Activated CD8-positive, alpha-beta memory T cell treated with anti-CD3 and anti-CD28 coated beads, Interleukin-2, amount 50 U/mL, for 4 hours (primary cell): ENCODE measurements at places on chromosomes 12 and 14.

GRCh38 chr12:73413051-73413450 lies 1124.6 kb upstream of the ATXN7L3B start:
- no peak for DNase-seq

GRCh38 chr14:25215607-25216006 lies 165.7 kb upstream of the STXBP6 start:
- DNase-seq, result no peak

- DNase-seq, result no peak
Measured at GRCh38 chr14:25103271-25103670, 53.3 kb upstream of the STXBP6 start.

DNA sequence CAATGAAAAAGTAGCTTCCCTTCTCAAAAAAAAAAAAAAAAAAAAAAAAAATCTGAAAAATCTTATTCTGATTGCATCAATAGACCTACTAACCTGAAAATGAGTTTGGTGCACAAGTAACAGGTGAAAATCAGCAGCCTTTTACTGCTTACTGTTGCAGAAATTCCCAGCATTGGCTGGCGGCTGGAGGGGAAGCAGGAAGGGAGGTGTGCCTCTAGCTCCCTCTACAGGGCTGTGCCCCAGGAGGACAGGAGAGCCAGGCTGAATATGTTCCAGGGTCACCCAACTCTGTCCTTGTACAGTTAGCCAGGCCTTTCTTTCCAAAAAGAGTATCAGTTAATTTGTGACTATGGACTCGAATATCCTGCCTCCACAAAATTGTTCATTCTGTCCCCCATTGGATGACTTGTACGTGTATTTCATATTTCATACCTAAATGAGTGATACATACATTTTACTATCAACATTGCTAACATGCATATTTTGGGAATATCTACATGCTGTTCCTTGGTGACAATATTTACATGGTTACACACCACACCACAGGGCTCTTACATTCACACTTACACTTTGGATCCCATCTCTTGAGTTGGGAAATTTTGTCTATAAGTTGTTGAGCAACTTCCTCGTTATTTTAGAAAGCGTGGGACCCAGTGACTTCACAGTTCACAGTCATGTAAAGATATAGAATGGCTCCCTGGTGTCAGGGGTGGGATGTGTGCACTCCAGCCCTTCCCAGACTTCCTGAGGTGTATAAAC lies 124.8 kb downstream of the SAMD4A start:
- DNase-seq, result peak; percentile 46

- DNase-seq, result no peak
Measured at GRCh38 chr12:63410197-63410596, 258.1 kb downstream of the DPY19L2 start.

GRCh38 chr14:59358102-59358501 lies 107.1 kb downstream of the GPR135 start:
- no peak for DNase-seq

DNA sequence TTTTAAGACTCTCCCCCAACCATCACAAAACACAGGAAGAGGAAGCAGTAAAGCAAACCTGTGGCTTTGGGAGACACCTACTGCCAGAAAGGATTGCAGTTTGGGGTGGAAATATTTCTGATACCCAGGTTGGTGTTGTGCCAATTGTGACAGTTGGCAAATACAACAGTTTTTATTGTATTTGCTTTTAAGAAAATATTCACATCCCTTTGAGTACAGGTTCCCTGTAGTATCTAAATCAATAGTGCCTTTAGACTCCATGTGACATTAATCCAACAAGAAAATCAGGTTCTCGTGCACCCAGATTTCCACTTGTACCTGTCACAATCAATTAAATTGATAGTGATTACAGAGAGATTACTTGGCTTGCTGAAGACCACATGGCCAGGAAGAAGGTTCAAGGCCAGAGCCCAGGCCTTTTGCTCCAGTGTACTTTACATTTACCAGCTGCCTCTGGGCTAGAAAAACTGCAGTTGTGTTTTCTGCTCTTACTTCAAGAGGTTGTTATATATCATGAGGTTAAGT lies 361.2 kb downstream of the ATP23 start:
- DNase-seq, result no peak

DNA sequence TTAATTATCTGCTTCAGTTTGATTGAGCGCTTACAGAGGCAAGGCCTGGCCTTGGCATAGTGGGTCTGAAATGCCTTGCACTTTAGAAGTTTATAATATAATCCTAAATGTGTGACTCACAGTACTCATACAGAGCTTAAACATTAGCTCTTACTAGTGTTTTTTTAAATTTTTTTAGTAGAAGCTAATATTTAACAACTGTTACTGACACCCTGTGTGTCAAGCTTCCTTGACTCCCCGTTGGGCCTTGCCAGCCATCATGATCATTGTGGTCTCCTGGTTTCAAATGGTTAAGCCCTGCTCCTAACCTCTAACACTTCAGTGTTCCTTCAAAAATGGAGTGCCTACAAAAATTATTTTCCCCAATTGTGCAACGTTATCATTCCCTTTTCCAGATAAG lies 126.9 kb downstream of the GALC start:
- DNase-seq, result no peak

GRCh38 chr14:55416866-55417265 lies 5.2 kb upstream of the ATG14 start:
- no peak for DNase-seq

DNA sequence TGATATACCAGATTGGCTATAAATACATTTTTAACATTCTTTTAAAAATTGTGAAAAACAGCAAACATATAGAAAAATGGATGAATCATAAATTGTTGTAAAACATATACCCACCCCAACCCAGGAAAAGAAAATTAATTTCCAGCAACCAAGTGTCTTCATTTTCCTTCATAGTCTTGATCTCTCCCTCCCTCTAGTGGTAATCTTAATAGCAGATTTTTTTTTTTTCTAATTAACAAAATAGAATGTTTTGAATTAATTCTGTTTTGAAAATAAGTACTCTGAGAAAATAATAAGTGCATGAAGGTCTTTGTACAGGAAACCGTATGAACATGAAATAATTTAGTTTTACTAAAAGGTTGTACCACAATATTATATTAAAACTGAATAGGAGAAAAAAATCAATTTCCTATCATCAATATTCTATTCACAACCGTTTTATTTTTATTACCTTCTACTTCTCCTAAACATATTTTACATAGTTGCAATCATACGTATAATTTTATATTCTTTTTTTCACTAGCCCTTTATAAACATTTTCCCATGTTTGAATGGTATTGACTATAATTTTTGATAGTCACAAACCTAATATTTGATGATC lies 7.0 kb downstream of the ETNK1 start:
- no peak for DNase-seq

GRCh38 chr14:36944307-36945010 lies 227.9 kb downstream of the SLC25A21 start:
- DNase-seq, result no peak

DNA sequence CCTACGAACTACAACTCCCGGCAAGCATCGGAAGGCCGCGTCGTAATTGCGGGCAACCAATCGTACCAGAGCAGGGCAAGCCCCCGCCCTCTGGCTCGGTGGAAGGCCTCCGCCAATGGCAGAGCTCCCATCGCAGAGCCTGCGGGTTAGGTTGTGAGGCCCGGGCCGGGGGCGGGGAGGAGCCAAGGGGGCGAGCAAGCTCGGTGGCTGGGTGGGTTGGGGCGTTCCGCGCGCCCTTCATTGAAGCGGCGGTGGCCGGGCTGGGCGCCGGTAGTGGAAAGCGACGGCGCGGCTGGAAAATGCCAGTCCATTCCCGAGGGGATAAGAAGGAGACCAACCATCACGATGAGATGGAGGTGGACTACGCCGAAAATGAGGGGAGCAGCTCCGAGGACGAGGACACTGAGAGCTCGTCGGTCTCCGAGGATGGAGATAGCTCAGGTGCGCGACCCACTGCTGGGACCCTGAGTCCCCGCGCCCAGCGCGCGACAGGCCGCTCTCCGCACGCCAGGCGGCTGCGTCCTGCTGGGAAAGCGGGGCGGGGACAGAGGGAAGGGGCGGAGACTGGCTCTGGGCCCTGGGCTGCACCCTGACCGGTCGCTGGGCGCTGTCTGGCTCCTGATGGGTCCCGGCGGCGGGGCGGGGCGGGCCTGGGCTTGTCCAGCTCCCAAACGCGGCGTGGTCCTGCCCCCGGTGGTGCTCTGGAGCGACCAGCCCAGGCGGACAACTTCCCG lies at the start of gene BRMS1L:
Gene BRMS1L, plus strand, starts transcription at position 121 of the 734 bp plus-strand sequence. Its CDS starts 179 bp downstream, at position 300.
- DNase-seq, result peak; percentile 96

GRCh38 chr14:69034612-69035262 lies 55.6 kb upstream of the ACTN1 start:
- DNase-seq, result no peak

GRCh38 chr14:58829594-58829993 lies 191.8 kb downstream of the DACT1 start:
- DNase-seq, result no peak

DNA sequence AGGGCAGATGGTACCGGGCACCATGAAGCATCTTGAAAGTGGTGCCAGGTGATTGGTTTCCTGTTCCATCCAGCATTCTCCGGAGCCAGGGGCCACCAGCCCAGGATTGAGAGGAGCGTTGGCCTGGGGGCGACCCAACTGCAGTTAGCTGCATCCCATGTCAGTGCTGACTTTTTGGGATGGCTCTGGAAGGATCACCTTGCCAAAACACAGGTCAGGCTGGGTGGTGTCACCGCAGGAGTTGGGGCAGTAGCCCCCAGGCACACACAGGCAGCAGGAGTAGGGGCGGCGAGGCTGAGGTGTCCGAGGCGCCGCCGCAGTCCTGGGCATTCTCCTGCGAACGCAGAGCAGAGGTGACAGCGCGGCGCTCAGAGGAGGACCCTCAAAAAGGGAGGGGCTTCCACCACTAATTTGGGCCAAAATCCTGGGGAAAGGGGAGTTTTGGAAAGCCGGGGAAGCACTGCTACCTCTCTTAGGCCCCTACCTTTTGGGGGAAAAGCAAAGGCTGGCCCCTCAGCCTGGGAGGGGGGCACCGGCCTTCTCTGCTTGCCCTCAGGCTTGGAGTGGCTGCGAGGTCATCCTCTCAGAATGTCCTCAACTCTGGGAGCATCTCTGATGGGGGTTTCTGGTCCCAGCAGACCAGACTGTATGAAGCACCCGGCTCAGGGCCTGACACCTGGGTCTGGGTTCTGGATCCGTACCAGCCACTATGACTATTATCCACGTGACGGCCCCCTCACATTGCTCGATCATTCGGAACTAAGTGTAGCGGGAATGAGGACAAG lies 26.7 kb upstream of the LRTM2 start:
- no peak for DNase-seq

GRCh38 chr12:91383099-91383498 lies 200.5 kb upstream of the DCN start:
- no peak for DNase-seq

- DNase-seq, result peak; percentile 76
Measured at GRCh38 chr14:96741151-96741977, 55.8 kb upstream of the VRK1 start.

- no peak for DNase-seq
Measured at GRCh38 chr12:47894652-47895051, 10.1 kb downstream of the VDR start.

DNA sequence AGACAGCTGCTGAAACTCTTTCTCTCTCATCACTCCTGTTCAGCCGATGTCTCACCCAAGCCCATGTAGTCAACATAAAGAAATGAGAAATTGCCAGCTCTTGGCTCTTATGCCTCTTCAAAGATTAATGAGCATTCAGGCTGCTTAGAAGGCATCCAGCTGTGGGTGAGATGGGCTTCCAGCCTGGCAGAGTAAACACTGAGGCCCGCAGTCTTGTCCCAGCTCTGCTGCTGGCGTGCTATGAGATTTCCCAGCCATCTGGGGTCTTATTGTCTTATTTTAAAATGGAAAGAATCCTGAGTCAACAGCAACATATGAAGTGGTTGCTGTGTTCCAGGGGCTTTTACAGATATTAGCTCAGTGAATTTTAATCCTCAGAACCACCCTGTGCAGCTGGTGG lies 12.6 kb downstream of the RXYLT1 start:
- DNase-seq, result no peak

- DNase-seq, result no peak
Measured at GRCh38 chr14:71121711-71122110, 214.5 kb downstream of the PCNX1 start.

GRCh38 chr12:21296751-21297406 lies 37.8 kb downstream of the SLCO1A2 start:
- no peak for DNase-seq

DNA sequence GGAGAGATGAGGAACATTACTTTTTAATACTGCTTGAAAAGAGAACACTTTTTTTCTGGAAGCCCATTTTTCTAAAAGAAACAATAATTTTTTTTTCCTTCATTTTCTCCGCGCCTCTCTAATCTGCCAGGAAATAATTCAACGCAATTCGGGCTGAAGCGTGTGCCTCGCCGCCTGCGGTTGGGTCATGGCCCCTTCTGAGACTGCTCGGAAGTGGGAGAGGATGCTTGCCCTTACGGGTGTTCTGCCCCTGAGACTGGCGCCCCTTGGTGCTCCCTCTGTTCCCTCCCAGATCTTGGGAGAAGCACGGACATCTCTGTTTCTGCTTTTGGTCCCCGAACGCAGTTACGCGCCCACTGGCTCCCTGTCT lies 332 bp upstream of the TBC1D30 start:
- no peak for DNase-seq

DNA sequence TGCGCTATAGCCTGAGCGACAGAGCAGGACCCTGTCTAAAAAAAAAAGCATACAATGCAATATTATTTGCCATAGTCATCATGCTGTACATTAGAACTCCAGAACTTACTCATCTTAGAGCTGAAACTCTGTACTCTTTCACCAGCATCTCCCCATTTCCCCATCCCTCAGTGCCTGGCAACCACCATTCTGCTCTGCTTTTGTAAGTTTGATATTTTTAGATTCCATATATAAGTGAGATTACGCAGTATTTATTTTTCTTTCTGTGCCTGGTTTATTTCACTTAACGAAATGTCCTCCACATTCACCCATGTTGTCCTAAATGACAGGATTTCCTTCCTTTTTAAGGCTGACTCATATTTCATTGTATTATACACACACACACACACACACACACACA lies 121.8 kb downstream of the BBS10 start:
- no peak for DNase-seq

- no peak for DNase-seq
Measured at GRCh38 chr12:114741940-114742339, 58.0 kb upstream of the TBX3 start.

- no peak for DNase-seq
Measured at GRCh38 chr12:60921541-60921940, 1325.7 kb downstream of the SLC16A7 start.

DNA sequence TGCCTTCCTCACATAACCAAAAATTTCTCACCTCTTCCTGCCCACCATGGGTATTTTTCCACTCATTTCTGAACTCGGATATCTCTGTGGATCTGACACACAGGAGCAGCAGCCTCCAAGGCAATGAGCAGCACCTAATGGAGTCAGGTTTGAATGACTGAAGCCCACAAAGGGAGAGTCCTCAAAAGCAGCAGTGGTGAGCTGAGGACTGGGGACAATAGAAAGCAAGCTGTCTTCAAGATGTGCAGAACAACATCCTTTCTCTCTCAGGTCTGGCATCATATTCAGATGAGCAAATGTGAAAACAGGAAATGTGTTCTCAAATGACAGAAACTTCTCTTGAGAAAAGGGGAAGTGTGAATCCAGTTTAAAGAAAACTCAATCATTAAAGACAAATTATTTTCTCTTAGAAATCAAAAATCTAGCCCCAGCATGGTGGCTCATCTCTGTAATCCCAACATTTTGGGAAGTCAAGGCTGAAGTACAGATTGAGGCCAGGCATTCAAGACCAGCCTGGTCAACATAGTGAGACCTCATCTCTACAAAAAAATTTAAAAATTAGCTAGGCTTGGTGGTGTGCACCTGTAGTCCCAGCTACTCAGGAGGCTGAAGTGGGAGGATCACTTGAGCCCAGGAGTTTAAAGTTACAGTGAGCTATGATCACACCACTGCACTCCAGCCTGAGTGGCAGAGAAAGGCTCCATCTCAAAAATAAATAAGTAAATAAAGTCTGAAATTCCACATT lies 54.2 kb downstream of the C12orf42 start:
- no peak for DNase-seq
